ENCODE measurements at places on chromosomes 12 and 14.

GRCh38 chr14:52701223-52701622 is 5.8 kb upstream of the PSMC6 start:
- no peak for DNase-seq

- DNase-seq, result no peak
Measured at GRCh38 chr14:72254937-72255472, 322.8 kb downstream of the RGS6 start.

DNA sequence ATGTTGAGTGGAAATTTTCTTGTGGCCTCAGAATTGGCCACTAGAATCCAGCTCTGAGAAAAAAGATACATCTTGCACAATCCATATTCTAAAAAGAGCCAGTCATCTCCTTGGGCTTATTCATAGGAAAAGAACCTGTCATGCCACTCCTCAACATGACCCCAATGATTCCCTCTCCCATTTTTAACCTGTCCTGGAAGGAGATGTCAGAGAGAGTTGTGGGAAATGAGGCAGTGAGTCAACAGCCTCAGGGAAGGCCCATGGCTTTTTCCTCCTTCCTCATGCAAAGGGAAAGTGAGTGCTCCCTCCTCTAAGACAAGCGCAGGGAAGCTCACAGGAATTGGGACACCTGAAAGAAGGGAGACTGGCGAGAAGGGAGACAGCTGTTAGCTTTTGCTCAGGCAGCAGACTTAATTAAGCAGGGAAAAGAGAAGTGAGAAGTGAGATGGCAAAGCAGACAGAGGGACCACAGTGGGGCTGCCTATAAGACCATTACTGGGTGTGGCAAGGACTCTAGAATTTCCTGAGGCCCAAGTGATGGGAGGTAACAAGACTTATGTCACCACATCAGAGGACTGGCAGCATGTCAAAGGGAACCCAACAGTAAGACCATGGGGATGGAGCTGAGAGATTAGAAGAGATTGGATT is 10.2 kb upstream of the DHRS7 start:
- no peak for DNase-seq

DNA sequence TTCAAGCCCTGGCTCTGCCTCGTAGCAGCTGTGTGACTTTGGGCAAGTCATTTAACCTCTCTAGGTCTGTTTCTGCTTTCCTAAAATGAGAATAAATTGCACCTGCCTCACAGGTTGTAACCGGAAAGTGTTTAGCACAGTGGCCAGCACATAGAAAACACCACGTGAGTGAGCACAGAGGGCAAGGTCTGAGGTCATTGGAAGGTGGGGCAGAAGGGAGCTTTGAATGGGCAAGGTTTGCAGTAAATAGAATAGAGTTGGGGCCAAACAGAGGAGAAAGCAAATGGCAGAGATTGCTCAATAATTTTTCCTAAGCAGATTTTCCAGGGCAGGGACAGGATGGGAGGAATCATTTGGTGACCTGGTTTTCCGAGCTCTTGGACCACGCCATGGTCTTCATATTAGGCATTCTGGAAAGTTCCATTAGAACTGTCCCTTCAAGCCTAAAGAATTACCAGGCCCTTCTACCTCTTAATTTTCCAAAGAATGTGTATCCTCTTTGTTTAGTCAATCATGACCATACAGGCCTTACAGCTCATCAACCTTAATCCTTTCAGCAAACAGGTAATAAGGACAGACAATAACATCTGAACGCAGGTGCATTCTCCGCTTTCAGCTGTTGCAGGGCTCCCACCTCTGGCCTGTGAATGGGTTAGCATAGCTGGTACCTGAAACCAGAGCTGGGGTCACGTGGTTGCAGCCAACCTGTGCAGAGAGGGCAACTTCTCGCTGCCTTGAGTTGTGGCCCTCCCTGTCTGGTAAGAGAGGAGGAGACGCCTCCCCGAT is 53.8 kb downstream of the VWF start:
- DNase-seq, result no peak

- peak; percentile 36 for DNase-seq
Measured at GRCh38 chr12:95385246-95386035, 88.5 kb upstream of the METAP2 start.

GRCh38 chr12:117321572-117321971 is 39.9 kb downstream of the NOS1 start:
- no peak for DNase-seq
